Panc1 (cell line): ENCODE measurements at places on chromosomes 3 and 15. TPM values are rescaled to one million over a fixed set of nuclear protein-coding genes. Genes with fewer than 3 reads are reported as not detected.

The NPAP1 gene
- not detected for total RNA-seq

The ZBTB47 gene
- total RNA-seq, result 3.6 TPM

The OCA2 gene
- total RNA-seq, result 0.13 TPM

The ATP13A3 gene
- total RNA-seq, result 169 TPM

The STX19 gene
- not detected for total RNA-seq

The IMPG2 gene
- 0.10 TPM for total RNA-seq

The SCAANT1 gene
- not detected for total RNA-seq

The SLC6A11 gene
- not detected for total RNA-seq

The THSD4 gene
- total RNA-seq, result 65.4 TPM

The GOLGA8S gene
- total RNA-seq, result 0.15 TPM

The CP gene
- 5.8 TPM for total RNA-seq

The GALK2 gene
- 35.0 TPM for total RNA-seq

The GAP43 gene
- total RNA-seq, result not detected

The MYL3 gene
- not detected for total RNA-seq

The CD200R1 gene
- 0.05 TPM for total RNA-seq

The RLBP1 gene
- not detected for total RNA-seq

The DUOX1 gene
- 0.31 TPM for total RNA-seq

The ISLR2 gene
- 0.36 TPM for total RNA-seq

The AMT gene
- total RNA-seq, result 1.1 TPM

The CCDC54 gene
- total RNA-seq, result not detected

The TMOD2 gene
- 1.7 TPM for total RNA-seq

The STRIT1 gene
- total RNA-seq, result not detected

The CYP19A1 gene
- not detected for total RNA-seq

The CCR8 gene
- total RNA-seq, result not detected

The CYP1A2 gene
- total RNA-seq, result not detected

The ALS2CL gene
- total RNA-seq, result 2.7 TPM

The DNAH1 gene
- 2.4 TPM for total RNA-seq

The LYZL4 gene
- total RNA-seq, result not detected

The GATA2 gene
- 74.6 TPM for total RNA-seq

The FBXO40 gene
- not detected for total RNA-seq

The ZNF639 gene
- 56.1 TPM for total RNA-seq

The CFAP20DC gene
- total RNA-seq, result 4.0 TPM

The SLCO2A1 gene
- total RNA-seq, result 0.62 TPM

The LRRC15 gene
- 0.28 TPM for total RNA-seq

The NLGN1 gene
- total RNA-seq, result 0.85 TPM
